ENCODE measurements at places on chromosomes 12 and 14.

GRCh38 chr12:118164798-118165486 lies 29.0 kb downstream of the PEBP1 start:
- no peak for DNase-seq

- no peak for DNase-seq
Observed at GRCh38 chr14:22332686-22333421, 256.2 kb downstream of the DAD1 start.

- DNase-seq: no peak
Observed at GRCh38 chr12:56377310-56377988, 14.8 kb upstream of the APOF start.

DNA sequence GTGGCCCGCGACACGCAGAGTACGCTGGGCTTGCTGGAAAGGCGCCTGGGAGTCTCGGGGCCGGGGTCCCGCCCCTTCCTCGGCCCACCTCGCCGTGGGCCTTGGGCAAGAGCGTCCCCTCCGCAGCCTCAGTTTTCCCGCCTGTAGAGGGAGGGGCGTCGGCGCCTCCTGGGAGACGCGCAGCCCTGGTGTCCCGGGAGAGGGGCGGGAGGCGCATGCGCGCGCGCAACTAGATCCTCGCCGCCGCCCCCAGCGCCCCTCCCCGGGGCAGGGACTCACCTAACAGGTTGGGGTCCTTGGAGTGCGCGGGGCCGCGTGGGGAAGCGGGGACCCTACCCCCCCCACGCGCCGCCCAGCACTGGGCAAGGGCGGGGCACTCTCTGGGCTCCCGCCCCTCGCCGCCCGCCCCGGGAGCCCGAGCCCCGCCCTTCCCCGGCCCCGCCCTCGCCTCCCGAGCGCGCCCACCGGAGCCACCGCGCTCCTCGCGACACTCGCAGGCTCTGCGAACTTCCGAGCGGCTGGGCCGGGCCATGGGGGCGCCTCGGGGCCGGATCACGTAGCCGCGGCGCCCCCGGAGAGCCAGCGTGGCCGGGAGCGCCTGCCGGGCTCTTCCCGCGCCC lies at the start of gene KIF26A:
TSS of gene KIF26A (plus strand) at position 490 of the 620 bp plus-strand sequence. CDS start 136 bp downstream, outside the sequence.
- no peak for DNase-seq

DNA sequence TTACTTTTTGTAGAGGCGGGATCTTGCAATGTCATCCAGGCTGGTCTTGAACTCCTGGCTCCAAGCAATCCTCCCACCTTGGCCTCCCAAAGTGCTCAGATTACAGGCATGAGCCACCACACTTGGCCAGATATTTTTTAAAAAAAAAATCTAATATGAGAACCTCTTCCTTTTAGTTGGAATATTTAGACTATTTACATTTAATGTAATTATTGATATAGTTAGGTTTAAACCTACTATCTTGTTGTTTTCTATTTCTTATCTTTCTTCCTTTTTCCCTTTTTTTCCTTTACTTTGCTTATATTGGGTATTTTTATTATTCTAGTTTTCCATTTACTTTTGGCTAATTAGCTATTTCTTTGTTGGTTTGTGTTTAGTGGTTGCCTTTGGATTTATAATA lies 185.8 kb downstream of the SLC41A2 start:
- no peak for DNase-seq

- no peak for DNase-seq
Observed at GRCh38 chr14:70995211-70995610, 88.0 kb downstream of the PCNX1 start.

DNA sequence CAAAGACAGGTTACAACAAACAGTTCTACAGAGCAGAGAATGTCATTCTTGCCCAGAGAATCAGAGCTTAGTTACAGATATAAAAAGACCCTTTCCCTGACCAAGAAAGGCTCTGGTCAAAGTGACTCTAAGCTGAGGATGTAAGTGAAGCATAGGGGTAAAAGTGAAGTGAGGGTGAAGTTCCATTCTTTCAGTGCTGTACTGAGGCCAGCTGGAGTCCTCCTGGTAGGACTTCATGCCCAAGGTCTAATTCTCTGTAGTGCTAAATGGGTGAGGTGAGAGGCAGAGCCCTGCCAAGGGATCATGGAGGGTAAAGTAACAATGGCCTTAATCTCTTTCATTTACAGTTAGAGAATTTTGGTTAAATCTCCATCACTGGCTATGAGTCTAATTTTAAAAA lies 38.5 kb downstream of the DUSP16 start:
- no peak for DNase-seq

DNA sequence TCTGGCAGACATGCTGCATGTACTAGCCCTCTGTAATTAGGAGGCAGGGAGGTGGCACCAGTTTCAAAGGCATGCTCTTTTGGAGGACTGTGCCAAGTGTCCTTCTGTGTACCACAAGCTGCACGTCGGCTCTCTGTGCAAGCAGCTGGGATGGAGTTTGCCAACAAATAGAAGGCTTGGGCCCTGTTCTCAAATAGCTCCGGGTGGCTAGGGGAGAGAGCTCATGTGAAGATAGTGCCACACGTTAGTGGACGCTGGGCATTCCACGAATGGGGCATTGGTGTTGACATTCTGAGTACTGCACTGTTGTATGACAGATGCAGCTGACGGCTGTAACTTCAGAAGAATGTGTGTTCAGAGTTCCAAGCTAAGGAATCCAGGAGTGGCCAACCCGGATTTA lies 4.4 kb downstream of the AACS start:
- no peak for DNase-seq
